Progenitor cell of endocrine pancreas (in vitro differentiated cells): ENCODE measurements at places on chromosomes 11 and 22. TPM values are rescaled to one million over a fixed set of nuclear protein-coding genes. Genes with fewer than 3 reads are reported as not detected.

- no peak for DNase-seq
Measured at GRCh38 chr22:17972385-17973191, 51.8 kb downstream of the MICAL3 start.

- DNase-seq, result no peak
Measured at GRCh38 chr22:38728871-38729796, 23.4 kb downstream of the GTPBP1 start.

Gene GALNT18
- 2.1 TPM in 2 replicates for total RNA-seq

DNA sequence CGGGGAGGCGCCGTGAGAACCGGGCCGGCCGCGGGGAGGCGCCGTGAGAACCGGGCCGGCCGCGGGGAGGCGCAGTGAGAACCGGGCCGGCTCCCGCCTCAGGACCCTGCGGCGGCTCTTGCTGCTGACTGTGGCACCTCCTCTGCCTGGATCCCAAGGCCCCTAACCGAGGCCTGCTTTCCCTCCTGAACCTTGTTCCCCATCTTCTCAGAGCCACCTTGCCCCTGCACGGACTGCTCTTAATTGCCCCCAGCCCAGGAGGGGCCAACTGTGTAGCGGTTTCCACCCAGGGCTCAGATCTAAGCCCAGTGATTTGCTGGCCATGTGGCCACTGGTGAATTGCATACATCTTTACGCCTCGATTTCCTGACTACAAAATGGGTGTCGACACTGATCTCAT, 112.2 kb upstream of the B3GAT1 start:
- DNase-seq, result no peak

Gene BLID
- total RNA-seq, result not detected in 2 replicates

Gene KRTAP5-2
- not detected in 2 replicates for total RNA-seq

Gene BTBD18
- not detected in 2 replicates for total RNA-seq

DNA sequence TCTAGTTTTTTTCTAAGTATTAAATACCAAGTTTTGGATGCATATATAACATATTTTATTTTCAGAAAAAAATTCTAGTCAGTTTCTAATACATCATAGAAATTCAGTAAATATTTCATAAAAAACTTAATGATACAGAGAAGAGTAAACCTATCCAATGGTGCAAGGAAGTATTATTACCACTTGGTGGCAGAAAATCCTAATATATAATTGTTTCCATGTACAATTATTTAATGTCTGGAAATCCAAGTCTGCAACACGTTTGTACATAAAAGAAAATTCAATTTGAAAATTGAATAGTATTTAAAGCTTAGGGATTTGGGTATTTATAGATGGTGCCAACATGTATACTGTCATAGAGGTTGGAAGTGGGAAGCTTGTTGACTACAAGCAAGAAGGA, 127.0 kb downstream of the TRPC6 start:
- DNase-seq, result no peak

- DNase-seq, result no peak
Measured at GRCh38 chr11:116072133-116072532, 567.9 kb upstream of the CADM1 start.

DNA sequence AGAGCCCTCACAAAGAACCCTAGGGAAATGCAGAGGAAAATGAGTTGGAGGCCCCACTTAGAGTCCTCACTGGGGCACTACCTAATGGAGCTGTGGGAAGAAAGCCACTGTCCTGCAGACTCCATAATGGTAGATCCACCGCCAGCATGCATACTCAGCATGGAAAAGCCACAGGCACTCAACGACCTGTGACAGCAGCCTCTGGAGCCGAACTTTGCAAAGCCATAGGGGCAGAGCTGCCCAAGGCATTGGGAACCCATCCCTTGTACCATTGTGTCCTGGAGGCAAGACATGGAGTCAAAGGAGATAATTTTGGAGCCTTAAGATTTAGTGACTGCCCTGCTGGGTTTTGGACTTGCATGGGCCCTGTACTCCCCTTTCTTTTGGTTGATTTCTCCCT, 18.8 kb downstream of the BBOX1 start:
- DNase-seq, result no peak

- no peak for DNase-seq
Measured at GRCh38 chr22:30565341-30565740, 9.1 kb downstream of the GAL3ST1 start.

Gene OR51B5
- total RNA-seq, result 0.34 and 0.44 TPM in 2 replicates

Gene SGSM1
- total RNA-seq, result 3.6 and 3.9 TPM in 2 replicates

DNA sequence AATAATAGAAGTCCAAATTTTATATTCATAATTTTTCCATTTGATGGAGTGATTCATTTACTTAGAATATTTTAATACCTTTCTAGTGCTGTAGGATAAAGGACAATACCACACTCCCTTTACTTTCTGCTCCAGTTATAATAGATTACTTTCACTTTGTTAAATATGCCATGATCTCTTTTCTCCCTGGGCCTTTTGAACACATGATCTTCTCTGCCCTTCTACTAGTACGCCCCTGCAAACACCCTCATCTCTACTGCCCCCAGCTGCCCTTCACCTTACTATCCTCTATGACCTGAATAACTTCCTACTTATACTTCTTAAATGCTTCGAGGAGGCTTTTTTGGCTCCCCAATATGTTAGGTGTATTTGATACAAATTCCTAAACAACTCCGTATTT, 177.3 kb downstream of the GUCY1A2 start:
- no peak for DNase-seq

DNA sequence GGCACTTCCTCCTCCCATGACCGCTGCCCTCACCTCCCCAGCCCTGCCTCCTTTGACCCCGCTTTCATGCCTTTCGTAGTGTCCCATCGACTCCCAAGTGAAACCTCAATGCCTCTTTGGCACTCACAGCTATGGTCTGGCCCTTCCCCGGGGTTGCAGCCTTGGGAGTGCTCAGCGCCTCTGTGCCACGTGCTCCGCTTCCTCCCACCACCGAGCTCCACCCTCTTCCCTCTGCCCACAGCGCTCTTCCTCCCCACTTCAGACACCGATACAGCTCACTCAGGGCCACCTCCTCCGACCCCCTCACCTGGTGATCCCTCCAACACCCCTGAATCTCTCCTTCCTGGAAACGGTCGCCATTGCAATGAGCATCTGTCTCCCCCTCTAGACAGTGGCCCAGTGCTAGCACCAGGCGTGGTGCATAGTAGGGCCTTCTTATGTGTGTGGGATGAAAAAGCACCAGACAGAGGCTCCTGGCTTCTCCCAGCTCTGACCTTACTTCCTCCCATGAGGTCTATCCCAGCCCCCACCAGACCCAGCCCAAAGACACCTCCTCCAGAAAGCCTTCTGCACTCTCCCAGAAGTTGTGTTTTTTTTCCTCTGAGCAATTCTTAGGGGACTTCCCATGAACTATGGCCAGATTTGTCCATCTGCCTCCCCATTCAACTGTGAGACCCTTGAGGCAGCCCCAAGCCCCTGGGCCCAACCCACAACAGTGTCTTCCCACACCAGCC, 16.4 kb upstream of the SCGB1A1 start:
- DNase-seq, result no peak

DNA sequence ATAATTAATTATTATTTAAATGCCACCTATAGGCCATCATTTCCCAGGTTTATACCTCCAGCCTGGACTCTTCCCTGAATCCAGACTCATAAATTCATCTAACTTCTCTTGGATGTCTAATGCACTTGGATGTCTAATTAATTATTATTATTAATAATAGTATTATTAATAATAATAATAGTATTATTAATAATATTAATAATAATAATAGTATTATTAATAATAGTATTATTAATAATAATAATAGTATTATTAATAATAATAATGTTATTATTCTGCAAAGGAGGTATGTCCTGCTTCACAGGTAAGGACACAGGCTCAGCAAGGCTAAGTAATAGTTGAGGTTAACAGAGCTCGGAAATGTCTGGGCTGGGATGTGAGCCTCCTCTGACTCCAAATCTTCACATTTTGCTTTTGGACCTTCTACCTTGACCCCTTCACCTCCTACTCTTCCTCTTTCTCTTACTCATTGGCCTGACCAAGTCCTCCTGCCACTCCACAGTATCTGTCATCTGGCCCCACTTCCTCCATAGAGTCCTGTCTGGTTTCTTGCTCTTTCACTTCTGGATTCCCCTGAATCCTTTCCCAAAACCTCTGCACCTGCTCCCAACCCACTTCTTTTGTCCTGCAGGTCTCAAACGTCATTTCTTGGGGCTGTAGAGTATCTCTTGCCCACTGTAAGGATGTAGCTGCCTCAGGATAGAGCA, 8.0 kb downstream of the RIBC2 start:
- DNase-seq, result no peak

Gene ARHGEF17
- total RNA-seq, result 71.4 and 77.0 TPM in 2 replicates

DNA sequence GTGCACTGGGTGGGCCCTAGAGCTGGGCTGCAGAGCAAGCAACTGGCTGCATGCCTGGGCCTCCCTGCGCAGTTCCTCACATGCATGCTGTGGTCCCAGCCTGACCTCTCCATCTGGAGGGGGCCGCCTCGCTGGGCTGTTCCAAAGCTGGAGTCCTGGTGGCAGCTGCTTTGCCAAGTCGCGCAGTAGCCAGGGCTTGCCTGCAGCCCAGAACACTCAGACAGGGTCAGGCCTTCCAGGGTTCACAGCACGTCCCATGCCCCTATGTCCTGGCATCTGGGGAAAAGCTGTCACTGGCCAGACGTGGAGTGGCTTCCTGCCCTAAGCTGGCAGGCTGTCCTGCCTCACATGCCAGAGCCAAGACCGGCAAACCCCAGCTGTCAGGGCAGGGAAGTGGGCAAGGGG, 16.5 kb upstream of the CDC42EP2 start:
- no peak for DNase-seq

Gene PVALB
- total RNA-seq, result not detected in 2 replicates

DNA sequence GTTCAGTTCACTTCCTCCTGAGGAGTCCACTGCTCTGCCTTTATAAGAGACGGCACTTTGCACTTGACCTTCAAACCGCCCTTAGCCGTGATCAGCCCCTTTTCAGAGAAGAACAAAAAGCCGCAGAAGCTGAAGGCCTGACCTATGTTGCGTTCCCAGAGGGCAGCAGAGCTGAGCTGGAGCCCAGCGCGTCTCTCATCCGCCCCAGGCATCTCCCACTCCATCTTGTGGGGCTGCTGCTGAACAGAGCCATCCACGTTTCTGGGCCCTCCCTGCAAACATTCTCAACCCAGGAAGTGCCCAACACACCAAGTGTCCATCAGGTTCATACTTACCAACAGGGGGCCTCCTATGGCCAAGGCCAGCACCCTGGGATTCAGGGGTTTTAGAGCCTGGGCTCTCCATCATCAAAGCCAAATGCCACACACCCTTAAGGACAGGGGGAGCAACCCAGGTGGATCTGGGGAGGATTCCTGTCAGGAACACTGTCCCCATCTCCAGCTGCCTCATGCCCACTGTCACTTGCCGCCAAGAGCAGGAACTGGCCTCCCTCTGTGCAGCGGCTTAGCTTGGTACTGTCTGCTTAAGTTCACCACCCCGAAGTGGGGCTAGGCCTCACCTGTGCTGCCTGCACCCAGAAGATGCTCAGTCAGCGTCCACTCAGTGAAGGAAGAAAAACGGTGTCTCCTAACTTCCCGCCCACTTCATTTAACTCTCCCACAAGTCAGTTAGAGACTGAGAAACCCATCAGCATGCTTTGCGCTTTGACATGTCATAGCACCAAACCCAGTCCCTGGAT, 16.0 kb upstream of the EFCAB6 start:
- DNase-seq, result no peak

GRCh38 chr11:2801711-2802388, 83.7 kb downstream of the CDKN1C start:
- peak; percentile 7 for DNase-seq

DNA sequence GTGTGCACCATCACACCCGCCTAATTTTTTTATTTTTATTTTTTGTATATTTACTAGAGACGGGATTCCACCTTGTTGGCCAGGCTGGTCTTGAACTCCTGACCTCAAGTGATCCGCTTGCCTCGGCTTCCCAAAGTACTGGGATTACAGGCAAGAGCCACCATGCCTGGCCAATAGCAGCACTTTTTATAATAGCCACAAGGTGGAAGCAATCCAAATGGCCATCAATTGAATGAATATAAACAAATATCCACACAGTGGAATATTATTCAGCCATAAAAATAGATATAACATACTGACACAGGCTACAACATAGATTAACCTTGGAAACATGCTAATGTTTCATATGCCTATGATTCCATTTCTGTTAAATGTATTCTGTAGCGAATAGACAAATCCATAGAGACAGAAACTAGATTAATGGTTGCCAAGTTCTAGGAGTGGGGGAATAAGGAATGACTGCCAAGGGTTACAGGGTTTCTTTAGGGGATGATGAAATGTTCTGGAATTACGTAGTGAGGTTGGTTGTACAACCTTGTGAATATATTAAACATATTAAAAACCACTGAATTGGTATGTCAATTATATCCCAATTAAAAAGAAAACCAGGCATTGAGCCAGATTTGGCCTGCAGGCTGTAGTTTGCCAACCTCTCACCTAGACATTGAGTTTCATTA, 4.8 kb downstream of the VPS51 start:
- no peak for DNase-seq

Gene GRAMD1B
- 4.5 and 5.1 TPM in 2 replicates for total RNA-seq

Gene ADORA2A
- 5.2 and 6.4 TPM in 2 replicates for total RNA-seq

- DNase-seq, result no peak
Measured at GRCh38 chr11:117572129-117572528, 224.9 kb downstream of the DSCAML1 start.

DNA sequence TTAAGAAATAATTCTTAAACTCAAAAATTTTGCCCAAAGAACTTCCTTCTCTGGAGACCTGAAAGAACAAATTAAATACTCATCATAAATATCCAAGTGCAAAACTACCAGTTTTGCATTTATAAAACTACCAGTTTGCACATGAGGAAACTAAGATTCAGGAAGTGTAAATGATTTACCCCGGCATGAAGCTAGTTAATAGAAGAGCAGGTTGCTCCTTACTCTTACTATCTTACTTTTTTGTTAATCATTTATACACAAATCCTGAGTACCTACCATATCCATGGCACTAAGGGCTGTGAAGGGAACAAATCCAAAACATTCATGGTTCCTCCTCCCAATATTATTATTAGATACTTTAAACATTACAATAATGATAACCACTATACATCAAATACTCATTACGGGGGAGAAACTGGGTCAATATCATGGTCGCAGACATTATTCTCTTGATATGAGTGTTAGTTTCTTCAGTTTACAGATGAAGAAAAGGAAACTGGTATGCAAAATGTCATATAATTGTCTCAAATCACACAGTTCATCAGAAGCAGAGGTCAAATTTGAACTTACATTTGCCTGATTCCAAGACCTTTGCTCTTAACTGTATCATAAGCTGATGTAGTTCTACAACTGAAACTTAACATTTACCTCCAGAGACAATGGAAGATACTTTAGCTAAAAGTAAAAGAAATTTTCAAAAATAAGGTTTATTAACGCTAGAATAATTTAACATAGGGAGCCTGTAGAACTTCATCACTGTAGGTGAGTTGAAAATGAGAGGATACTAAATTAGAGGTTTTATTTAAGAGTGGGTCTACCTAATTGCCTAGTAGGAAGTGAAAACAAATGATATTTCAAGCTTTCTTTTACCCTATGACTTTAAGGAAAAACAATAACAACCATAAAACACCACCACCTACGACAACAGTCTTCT, 74.5 kb downstream of the FAM76B start:
- DNase-seq, result no peak

DNA sequence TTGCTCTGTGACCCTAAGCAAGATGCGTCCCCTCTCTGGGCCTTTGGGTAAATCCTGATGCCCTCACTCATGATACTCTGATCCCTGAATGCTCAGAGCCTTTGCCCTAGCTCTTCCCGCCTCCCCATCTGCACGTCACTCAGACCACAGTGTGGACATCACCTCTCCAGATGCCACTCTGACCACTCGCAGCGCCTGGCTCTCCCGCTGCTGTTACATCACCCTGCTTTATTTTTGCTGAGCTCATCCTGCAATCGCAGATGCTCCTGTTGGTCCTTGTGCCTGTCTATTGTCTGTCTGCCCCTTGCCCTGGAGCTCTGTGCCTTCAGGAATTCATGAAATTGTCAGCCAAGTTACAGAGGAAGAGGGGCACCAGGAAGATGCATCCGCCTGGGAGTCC, 5.5 kb downstream of the OSM start:
- DNase-seq, result no peak
